Effector CD8-positive, alpha-beta T cell (primary cell): ENCODE measurements at places on chromosomes 5 and 9.

- DNase-seq: no peak
Measured at GRCh38 chr9:89664010-89664409, 59.2 kb downstream of the GADD45G start.

GRCh38 chr5:88276378-88276777 lies 7.7 kb upstream of the TMEM161B start:
- no peak for DNase-seq

GRCh38 chr5:3671337-3671736 lies 75.7 kb downstream of the IRX1 start:
- no peak for DNase-seq

DNA sequence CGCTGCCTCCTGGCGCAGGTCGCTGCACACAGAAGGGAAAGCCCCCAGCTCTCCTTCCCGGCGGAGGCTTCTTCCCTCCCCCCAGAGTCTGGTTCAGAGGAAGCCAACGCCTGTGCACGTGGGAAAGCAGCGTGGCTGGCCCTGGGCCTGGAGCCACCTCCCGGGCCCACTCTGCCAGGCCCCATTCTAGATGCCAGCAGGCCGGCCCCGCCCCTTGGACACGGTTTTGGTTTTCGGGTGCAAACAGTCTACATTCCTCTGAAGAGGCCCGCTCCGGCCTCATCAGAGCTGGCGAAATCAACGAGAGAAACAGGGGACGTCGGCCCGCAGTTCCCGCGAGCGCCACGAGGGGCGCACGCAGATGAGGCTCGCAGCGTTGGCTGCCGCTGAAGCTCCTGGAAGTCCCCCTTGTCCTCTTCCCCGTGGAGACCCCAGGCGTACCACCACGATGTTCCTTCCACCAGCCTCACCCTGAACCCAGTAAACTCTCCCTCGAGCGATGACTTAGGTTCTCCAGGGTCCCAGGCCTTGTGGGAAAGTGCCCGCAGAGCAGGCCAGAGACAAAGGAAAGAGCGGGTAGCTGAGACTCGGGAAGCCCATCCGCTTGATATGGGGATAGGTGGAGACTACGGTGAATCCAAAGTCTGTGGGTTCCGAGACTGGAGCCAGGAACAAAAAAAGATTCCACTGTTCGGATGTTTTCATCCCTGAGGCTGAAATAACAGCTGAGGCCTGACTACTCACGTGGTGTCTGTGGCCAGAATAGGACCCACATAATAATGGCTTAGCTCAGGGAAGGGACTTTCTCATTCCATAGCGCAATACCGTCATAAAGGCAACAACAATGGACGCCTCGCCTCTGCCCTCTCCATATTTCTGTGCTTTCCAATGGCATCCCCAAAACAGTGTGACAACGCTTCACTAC lies 64.2 kb downstream of the KLF4 start:
- no peak for DNase-seq
